ENCODE measurements at places on chromosomes 13 and 19. TPM values are rescaled to one million over a fixed set of nuclear protein-coding genes. Genes with fewer than 3 reads are reported as not detected.

NCAN gene
- polyA plus RNA-seq: not detected

OR1M1 gene
- polyA plus RNA-seq: not detected

AXL gene
- polyA plus RNA-seq: 0.10 TPM

PRSS57 gene
- polyA plus RNA-seq: not detected

PBX4 gene
- polyA plus RNA-seq: 11.8 TPM

KLK15 gene
- not detected for polyA plus RNA-seq

FAM83E gene
- polyA plus RNA-seq: not detected

KLK11 gene
- not detected for polyA plus RNA-seq

LRRC25 gene
- polyA plus RNA-seq: not detected

NDUFA13 gene
- polyA plus RNA-seq: 264 TPM

AMER2 gene
- polyA plus RNA-seq: not detected

DNA sequence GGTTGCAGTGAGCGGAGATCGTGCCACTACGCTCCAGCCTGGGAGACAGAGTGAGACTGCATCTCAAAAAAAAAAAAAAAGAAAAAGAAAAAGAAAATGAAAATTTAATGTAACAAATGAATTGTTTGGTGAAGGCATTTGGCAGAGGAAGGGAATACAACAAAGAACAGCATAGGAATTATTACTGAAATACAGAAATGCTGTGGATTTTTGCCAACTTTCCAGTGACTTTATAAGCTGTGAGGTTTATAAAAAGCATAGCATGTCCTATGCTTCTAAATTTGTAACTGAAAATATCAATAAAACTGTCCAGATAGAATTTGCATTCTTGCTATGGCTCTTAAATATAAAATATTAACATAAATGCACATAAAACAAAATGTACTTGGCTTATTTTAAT, 112.9 kb upstream of the IRS2 start:
- no peak for DNase-seq
- no peak overlapping the region for H3K4me3 ChIP-seq
- no peak overlapping the region for H3K27ac ChIP-seq
- no peaks in the 10 kb centered on the region for H3K27me3 ChIP-seq

DNA sequence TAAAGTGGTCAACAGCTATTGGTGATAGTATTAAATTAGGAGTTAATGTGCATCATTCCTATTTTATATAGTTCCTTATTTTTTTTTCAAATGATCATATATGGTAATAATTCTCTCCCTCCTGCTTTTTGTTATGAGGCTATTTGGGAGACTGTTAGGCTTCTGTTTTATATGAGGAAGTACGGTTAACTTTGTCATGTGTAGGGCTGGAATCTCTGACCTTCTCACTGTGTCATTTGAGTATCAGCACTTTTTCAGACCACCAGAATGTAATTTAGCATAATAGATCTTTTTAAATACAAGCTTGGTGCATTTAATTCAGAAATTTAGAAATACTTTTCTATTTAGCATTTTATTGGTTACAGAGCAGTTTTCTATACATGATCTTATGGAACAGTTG, 7.7 kb downstream of the DGKH start:
- H3K27me3 ChIP-seq: no peaks in the 10 kb centered on the region
- H3K4me1 ChIP-seq: peaks cover 18% of the 10 kb centered on the region
- DNase-seq: no peak
- no peak overlapping the region for H3K4me3 ChIP-seq
- H3K36me3 ChIP-seq: no peaks in the 10 kb centered on the region

DNA sequence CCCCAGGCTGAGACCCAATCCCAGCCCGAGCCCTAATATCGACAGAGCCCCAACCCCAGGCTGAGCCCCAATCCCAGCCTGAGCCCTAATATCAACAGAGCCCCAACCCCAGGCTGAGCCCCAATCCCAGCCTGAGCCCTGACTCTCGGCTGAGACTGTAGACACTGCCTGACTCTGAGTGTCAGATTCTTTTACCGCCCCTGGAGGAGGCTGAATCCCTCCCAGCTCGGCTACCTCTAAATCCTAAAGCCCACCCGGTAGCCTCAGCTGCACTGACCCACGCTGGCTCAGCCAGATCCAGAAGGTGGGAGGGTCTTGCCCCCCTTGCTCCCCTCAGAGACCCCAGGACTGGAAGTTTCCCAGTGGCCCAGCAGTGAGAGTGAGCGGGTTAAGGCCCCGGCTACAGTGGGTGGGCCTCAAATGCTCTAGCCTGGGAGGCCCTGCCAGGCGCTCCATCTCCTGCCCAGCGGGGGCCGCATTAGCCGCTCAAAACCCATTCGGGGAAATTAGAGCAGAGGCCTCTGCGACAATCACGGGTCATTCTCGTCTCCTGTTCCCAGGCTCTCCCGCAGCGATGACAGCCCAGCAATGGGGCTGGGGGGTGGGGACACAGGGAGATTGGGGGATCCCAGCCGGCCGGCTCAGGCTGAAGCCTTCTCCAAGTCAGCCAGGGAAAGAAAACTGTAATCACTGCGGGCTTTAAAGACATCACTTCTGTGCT, 43.8 kb downstream of the ZNRF4 start:
- no peaks in the 10 kb centered on the region for H3K36me3 ChIP-seq
- H3K4me1 ChIP-seq: no peaks in the 10 kb centered on the region
- no peaks in the 10 kb centered on the region for H3K27me3 ChIP-seq
- DNase-seq: no peak
- H3K4me3 ChIP-seq: no peak overlapping the region

- H3K4me1 ChIP-seq: peaks cover 33% of the 10 kb centered on the region
- peak; percentile 65 for DNase-seq
- no peaks in the 10 kb centered on the region for H3K36me3 ChIP-seq
- H3K27me3 ChIP-seq: no peaks in the 10 kb centered on the region
- H3K4me3 ChIP-seq: no peak overlapping the region
- peak overlapping the region; percentile 20 for H3K27ac ChIP-seq
Measured at GRCh38 chr19:48724796-48725753, 5.5 kb upstream of the MAMSTR start.

- no peak for DNase-seq
- no peaks in the 10 kb centered on the region for H3K27me3 ChIP-seq
- H3K4me3 ChIP-seq: no peak overlapping the region
- H3K27ac ChIP-seq: no peak overlapping the region
- no peaks in the 10 kb centered on the region for H3K36me3 ChIP-seq
- H3K4me1 ChIP-seq: no peaks in the 10 kb centered on the region
Measured at GRCh38 chr13:50400035-50400726, 384.9 kb downstream of the KCNRG start.

DNA sequence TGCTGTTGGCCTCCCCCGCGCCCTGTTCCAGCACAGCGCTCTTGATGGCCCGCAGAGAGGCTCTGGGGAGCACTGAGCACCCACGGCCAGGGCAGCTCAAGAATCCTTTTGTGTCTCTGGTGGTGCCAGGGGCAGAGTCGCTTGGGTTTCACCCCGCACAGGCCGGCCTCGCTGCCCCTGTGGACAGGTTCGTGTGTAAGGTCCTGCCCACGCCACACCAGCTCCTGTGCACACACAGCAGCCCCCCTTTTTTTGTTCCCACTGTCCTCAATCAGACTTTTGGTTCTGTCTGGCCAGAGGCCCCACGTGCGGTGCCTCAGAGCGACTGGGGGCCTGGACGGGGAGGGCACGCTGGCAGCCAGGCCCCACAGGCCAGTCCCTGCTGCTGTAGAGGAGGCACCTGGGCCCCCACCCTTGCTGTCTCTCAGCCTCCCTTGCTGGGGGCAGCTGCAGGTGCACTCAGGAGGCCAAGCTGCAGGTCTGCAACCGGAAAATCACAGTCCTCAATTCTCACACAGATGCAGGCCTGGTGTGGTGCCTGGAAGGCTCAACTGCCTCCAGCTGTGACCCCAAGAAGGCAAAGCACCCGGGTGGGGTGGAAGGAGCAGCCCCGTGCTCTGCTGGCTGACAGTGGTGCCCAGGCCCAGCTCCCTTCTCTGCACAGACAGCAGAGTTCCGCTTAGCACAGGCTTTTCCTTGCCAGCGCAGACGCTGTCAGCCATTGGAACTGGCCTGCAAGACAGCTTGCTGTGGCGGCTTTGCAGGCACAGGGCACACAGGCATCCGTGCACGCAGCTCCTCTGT, 12.6 kb upstream of the F7 start:
- no peak for DNase-seq
- no peaks in the 10 kb centered on the region for H3K36me3 ChIP-seq
- no peaks in the 10 kb centered on the region for H3K4me1 ChIP-seq
- H3K4me3 ChIP-seq: no peak overlapping the region

GRCh38 chr13:34462843-34463242, 479.2 kb upstream of the NBEA start:
- H3K27ac ChIP-seq: no peak overlapping the region
- no peaks in the 10 kb centered on the region for H3K4me1 ChIP-seq
- no peaks in the 10 kb centered on the region for H3K27me3 ChIP-seq
- no peaks in the 10 kb centered on the region for H3K36me3 ChIP-seq

GRCh38 chr13:26762745-26763345, 2.3 kb upstream of the GPR12 start:
- no peak overlapping the region for H3K4me3 ChIP-seq
- no peaks in the 10 kb centered on the region for H3K36me3 ChIP-seq
- H3K4me1 ChIP-seq: peaks cover 6% of the 10 kb centered on the region
- no peak overlapping the region for H3K27ac ChIP-seq
- peaks cover 10% of the 10 kb centered on the region for H3K27me3 ChIP-seq
- DNase-seq: no peak

GRCh38 chr13:50527188-50527587, 316.3 kb downstream of the DLEU7 start:
- H3K4me3 ChIP-seq: no peak overlapping the region
- no peaks in the 10 kb centered on the region for H3K27me3 ChIP-seq
- no peak for DNase-seq
- H3K36me3 ChIP-seq: no peaks in the 10 kb centered on the region
- no peak overlapping the region for H3K27ac ChIP-seq
- H3K4me1 ChIP-seq: peaks cover 19% of the 10 kb centered on the region

GRCh38 chr19:47145639-47146486, 15.2 kb downstream of the SAE1 start:
- no peaks in the 10 kb centered on the region for H3K27me3 ChIP-seq
- peak overlapping the region; percentile 19 for H3K4me3 ChIP-seq
- DNase-seq: peak; percentile 71
- H3K36me3 ChIP-seq: peaks cover 24% of the 10 kb centered on the region
- peaks cover 47% of the 10 kb centered on the region for H3K4me1 ChIP-seq

DNA sequence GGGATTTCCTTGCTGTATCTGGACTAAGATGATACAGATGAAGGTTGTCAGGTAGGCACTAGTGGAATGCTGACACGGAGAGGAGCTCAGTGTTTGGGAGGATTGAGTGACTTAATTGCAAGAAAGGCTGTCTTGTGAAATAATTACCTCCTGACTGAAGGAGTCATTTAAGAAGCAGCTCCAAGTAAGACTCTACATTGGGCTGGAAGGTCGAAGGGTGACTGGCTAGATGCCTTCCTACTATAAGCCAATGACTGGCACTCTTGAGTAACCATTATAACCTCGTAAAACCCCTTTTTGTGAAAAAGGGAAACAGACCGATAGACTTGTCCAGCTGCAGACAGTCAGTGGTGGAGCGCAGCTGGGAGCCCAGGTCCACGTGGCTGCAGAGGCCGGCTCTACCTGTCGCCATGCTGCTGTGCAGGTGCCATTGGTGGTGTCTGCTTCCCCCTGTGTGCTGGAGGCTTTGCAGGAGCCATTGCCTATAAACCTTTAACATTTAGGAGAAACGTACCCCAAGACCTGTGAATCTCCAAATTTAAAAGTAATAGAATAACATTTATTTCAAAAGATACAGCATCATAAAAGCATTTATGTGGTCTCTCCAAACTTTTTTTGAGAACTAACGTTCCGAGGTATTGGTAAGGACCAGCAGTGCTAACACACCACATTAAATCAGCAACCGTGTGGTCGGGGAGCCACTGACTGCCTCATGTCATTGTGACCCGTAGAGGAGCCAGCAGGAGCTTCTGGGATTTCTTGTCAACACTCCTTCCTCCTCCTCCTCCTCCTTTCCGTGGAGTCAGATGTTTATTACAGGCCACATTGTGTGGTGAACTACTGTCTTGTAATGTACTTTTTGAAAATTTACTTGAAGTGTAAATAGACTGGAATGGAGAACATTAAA, 80.4 kb upstream of the TEX29 start:
- no peaks in the 10 kb centered on the region for H3K4me1 ChIP-seq
- DNase-seq: no peak
- H3K27me3 ChIP-seq: no peaks in the 10 kb centered on the region

DNA sequence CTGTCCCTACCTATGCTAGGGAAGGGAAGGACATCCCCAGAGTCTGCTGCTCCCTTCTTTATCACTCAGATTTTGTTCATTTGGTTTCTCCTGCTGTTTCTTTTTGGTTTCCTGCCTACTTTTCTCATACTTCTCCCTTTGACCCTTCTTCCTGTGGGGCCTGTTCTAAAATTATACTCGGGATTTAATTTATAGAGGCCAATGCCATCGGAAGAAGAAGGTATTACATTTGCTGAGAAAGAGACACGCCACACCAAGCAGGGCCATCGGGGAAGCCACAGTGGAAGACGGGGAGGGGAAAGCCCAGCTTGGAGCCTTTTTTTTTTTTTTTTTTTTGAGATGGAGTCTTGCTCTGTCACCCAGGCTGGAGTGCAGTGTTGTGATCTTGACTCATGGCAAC, 46.8 kb upstream of the FARP1 start:
- H3K4me3 ChIP-seq: no peak overlapping the region
- no peaks in the 10 kb centered on the region for H3K27me3 ChIP-seq
- no peaks in the 10 kb centered on the region for H3K36me3 ChIP-seq
- DNase-seq: no peak
- no peaks in the 10 kb centered on the region for H3K4me1 ChIP-seq
- H3K27ac ChIP-seq: no peak overlapping the region

- H3K4me1 ChIP-seq: no peaks in the 10 kb centered on the region
- no peak for DNase-seq
- no peak overlapping the region for H3K4me3 ChIP-seq
- H3K27me3 ChIP-seq: no peaks in the 10 kb centered on the region
- H3K27ac ChIP-seq: no peak overlapping the region
Measured at GRCh38 chr13:36973621-36974295, 25.4 kb downstream of the ALG5 start.

- H3K4me3 ChIP-seq: no peak overlapping the region
- H3K36me3 ChIP-seq: no peaks in the 10 kb centered on the region
- H3K27ac ChIP-seq: no peak overlapping the region
Measured at GRCh38 chr13:101655435-101655834, 203.0 kb downstream of the ITGBL1 start.

- H3K4me1 ChIP-seq: no peaks in the 10 kb centered on the region
- no peak overlapping the region for H3K27ac ChIP-seq
- H3K36me3 ChIP-seq: no peaks in the 10 kb centered on the region
- DNase-seq: no peak
- no peak overlapping the region for H3K4me3 ChIP-seq
- H3K27me3 ChIP-seq: no peaks in the 10 kb centered on the region
Measured at GRCh38 chr13:80524447-80525215, 183.7 kb upstream of the SPRY2 start.

- H3K27ac ChIP-seq: peak overlapping the region; percentile 9
- no peak for DNase-seq
- peaks cover 84% of the 10 kb centered on the region for H3K4me1 ChIP-seq
- H3K36me3 ChIP-seq: peaks cover 17% of the 10 kb centered on the region
Measured at GRCh38 chr13:99347911-99348451, 40.8 kb upstream of the GPR183 start.

GRCh38 chr19:46615966-46616365, 8.9 kb downstream of the PTGIR start:
- peaks cover 76% of the 10 kb centered on the region for H3K4me1 ChIP-seq
- no peak overlapping the region for H3K27ac ChIP-seq
- H3K27me3 ChIP-seq: no peaks in the 10 kb centered on the region
- H3K4me3 ChIP-seq: no peak overlapping the region
- no peak for DNase-seq

- H3K36me3 ChIP-seq: no peaks in the 10 kb centered on the region
- no peak overlapping the region for H3K4me3 ChIP-seq
- DNase-seq: peak; percentile 51
- no peak overlapping the region for H3K27ac ChIP-seq
Measured at GRCh38 chr19:50461066-50461875, 15.0 kb upstream of the EMC10 start.
